SK-N-SH treated with all-trans-retinoic acid at 6 μM for 48 hours (cell line): ENCODE measurements at places on chromosomes 13 and 19.

DNA sequence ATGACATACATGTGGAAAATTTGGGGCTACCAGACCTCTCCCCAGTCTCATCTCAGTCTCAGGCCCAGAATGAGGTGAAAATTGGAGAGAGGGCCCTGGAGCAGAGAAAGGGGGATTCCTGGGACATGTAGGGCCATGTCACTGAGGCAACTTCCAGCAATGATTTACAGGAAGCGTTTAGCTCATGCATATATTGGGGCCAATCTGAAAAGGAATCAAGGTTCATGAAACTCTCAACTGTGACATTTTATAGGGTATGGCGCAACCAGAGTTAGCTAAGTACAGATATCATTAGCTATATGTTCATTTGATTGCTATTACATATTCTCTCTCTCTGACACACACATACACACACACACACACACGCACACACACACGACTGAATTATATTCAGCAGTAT, 86.3 kb downstream of the RNASEH2B start:
- no peak for ATAC-seq

GRCh38 chr19:43956827-43957226, 5.8 kb downstream of the ZNF221 start:
- ATAC-seq = no peak

- no peak for ATAC-seq
Measured at GRCh38 chr19:3251229-3251628, 26.8 kb downstream of the CELF5 start.

DNA sequence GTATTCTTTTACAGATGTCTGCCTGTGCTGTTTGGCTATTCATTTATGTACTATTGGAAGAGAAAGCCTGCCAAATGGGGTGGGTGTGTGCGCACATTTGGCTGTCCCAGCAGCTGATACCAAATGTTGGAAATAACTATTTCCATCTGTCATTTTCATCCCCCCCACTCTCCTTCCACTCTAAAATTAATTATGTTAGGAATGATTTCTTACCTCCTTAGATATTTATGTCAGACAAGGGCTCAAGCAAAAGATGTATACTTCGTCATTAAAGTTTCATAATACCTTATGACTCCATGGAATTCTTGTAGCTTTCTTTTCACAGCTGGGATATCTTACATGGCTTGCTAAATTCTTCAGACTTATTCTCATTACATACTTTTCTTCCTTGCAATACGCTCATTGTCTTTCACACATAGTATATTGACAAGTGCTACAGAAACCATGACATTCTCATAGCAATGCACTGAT, 18.6 kb downstream of the ITM2B start:
- ATAC-seq = no peak

DNA sequence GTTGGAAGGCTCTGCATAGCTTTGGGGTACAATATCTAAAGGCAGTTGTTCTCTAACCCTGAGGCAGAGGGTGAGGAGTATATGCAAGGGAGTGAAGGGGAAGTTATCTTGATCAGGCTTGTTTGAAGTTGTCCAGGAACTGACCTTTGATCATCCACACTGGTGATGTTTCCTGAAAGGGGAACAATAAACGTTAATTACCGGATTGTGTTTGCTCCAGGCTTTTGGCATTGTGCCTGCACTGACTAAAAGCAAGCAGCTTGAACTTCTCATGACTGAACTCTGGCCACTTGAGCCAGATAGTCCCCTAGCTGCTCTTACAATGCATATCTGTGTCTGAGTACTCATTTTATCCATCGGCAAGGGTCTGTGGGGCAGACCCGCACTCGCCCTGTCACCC, 27.0 kb upstream of the ZNF726 start:
- no peak for ATAC-seq

GRCh38 chr13:27535546-27535945, 84.8 kb downstream of the LNX2 start:
- no peak for ATAC-seq

- ATAC-seq = no peak
Measured at GRCh38 chr13:77040076-77040475, 13.1 kb upstream of the FBXL3 start.

GRCh38 chr19:48637948-48638830, 1.0 kb upstream of the DBP start:
- ATAC-seq = peak; percentile 55

DNA sequence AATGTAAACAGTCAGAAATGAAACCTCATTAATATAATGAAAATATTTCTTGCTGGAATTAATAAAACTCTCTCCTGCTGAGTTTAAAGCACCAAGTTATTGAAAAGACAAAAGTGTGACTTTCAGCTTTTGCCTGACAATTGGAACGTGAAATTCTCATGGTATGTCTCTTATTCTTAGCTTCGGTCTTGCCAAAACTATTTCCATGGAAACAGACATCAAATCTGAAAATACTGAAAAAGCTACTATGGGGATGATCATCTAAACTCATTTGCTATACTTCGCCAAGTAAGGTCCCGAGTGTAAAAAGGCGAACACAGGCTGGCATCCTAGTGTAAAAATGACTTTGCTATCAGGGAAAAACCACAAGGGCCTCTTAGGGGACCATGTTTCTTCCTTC, 22.8 kb downstream of the HTR2A start:
- no peak for ATAC-seq

DNA sequence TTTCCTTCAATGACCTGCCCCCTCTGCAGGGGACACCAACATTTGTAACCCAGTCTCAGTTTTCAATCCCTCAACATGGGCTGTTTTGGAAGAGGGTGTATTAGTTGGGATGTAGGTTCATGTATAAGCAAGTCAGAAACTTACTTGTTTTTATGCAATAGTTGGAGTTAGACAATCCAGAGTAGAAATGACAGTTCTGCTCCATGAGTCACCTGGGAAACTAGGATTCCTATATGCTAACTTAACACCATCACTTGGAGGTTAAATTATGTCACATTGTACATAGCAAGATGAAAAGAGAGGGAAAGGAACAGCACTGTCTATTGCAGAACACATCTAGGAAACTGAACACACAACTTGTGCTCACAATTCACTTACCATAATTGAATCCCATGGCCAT, 436.4 kb downstream of the RFC3 start:
- ATAC-seq = no peak
